ENCODE measurements at places on chromosomes 6 and 20.

GRCh38 chr20:24303393-24304170 is 165.8 kb upstream of the SYNDIG1 start:
- no peaks in the 10 kb centered on the region for H3K36me3 ChIP-seq
- H3K4me3 ChIP-seq = no peak overlapping the region
- H3K27ac ChIP-seq = no peak overlapping the region
- no peak for DNase-seq
- H3K27me3 ChIP-seq = no peaks in the 10 kb centered on the region
- no peaks in the 10 kb centered on the region for H3K4me1 ChIP-seq

GRCh38 chr6:157635388-157636244 is 187.4 kb upstream of the SNX9 start:
- no peak for DNase-seq
- no peaks in the 10 kb centered on the region for H3K27me3 ChIP-seq
- no peaks in the 10 kb centered on the region for H3K4me1 ChIP-seq
- H3K4me3 ChIP-seq = no peak overlapping the region
- no peaks in the 10 kb centered on the region for H3K36me3 ChIP-seq
- no peak overlapping the region for H3K27ac ChIP-seq

- no peaks in the 10 kb centered on the region for H3K36me3 ChIP-seq
- DNase-seq = peak; percentile 12
- H3K27ac ChIP-seq = no peak overlapping the region
- H3K27me3 ChIP-seq = no peaks in the 10 kb centered on the region
These were observed 9.6 kb downstream of the TMEM239 start for GRCh38 chr20:2825761-2826160.

GRCh38 chr6:122677406-122677805 is 67.2 kb downstream of the PKIB start:
- no peak overlapping the region for H3K27ac ChIP-seq
- H3K4me3 ChIP-seq = no peak overlapping the region
- no peaks in the 10 kb centered on the region for H3K27me3 ChIP-seq
- H3K36me3 ChIP-seq = no peaks in the 10 kb centered on the region

DNA sequence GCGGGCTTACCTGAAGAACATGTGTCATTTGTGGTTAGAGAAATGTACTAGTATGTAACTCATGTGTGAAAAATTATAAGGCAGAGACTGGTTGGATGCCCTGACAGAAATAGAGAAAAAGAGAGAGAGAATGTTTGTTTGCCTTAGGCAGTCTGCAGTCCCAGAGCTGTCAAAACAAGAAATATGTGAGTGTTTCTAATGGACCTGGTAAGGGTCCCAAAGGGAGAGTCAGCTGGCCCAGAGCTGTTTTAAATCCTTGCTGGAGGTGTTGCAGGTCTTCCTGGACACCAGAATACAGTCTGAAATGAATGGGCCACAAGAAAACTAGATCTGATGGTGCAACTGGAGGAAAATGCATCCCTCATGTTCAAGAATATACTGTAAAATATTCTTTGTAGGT is 158.3 kb upstream of the OGFRL1 start:
- H3K27me3 ChIP-seq = no peaks in the 10 kb centered on the region
- no peaks in the 10 kb centered on the region for H3K36me3 ChIP-seq
- H3K27ac ChIP-seq = no peak overlapping the region
- H3K4me3 ChIP-seq = no peak overlapping the region
- no peak for DNase-seq
- no peaks in the 10 kb centered on the region for H3K4me1 ChIP-seq

- no peaks in the 10 kb centered on the region for H3K27me3 ChIP-seq
- H3K36me3 ChIP-seq = peaks cover 9% of the 10 kb centered on the region
- DNase-seq = no peak
- H3K4me1 ChIP-seq = no peaks in the 10 kb centered on the region
- H3K27ac ChIP-seq = no peak overlapping the region
- no peak overlapping the region for H3K4me3 ChIP-seq
These were observed 293.0 kb downstream of the RNGTT start for GRCh38 chr6:88670369-88670768.

DNA sequence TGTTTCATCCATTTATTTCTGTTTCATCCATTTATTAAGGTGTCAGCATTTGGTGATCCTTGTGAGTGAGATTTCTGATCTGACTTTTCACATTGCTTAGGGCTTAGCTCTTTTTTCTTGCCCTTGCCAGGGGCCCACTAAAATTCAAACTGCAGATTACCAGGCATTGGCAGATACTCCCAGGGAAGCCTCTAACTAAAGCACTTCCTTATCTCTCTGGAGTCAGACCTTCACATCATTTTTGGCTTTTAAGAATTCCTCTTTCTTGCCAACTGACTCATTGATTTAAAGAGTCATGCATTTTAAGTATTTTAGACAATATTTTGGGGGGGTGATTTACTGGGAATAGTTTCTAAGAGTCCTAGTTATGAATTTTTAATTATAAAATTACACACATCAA is 2.6 kb upstream of the WFDC8 start:
- no peak overlapping the region for H3K27ac ChIP-seq
- DNase-seq = no peak
- no peaks in the 10 kb centered on the region for H3K27me3 ChIP-seq
- H3K4me3 ChIP-seq = no peak overlapping the region

- no peaks in the 10 kb centered on the region for H3K27me3 ChIP-seq
- peak; percentile 15 for DNase-seq
- no peaks in the 10 kb centered on the region for H3K36me3 ChIP-seq
- H3K27ac ChIP-seq = no peak overlapping the region
These were observed 94.1 kb downstream of the MAN1A1 start for GRCh38 chr6:119255492-119255891.

GRCh38 chr6:116876635-116877611 is at the start of gene RFX6:
RFX6 (plus strand) TSS chr6:116877242; CDS start chr6:116877276, 34 bp downstream.
- no peak within 1 kb of the TSS for H3K4me3 ChIP-seq
- DNase-seq = no peak
- H3K36me3 ChIP-seq = no peaks in the 10 kb centered on the region
- no peaks in the 10 kb centered on the region for H3K27me3 ChIP-seq
- H3K27ac ChIP-seq = no peak within 1 kb of the TSS
- no peaks in the 10 kb centered on the region for H3K4me1 ChIP-seq

DNA sequence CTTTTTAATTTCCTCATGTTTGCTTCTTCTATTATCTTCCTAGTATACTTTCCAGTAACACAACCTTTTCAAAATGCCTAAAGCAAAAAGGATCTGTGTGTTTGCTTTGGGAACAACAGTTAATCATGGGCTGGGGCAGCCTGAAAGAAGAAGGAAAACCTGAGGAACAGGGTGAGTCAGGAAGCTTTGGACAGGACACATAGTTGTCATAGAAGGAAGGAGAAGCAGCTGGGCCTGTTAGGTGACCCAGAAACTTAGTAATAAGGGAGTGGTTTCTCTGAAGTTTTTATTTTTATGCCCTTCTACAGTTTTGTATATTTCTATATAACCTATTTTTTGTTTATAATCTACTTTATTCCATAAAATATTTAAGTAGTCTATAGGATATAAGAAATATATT is 61.4 kb downstream of the CD24 start:
- H3K27me3 ChIP-seq = no peaks in the 10 kb centered on the region
- no peak for DNase-seq
- H3K4me1 ChIP-seq = no peaks in the 10 kb centered on the region

GRCh38 chr6:32192608-32193039 is at the start of gene GPSM3:
GPSM3 (minus strand) TSS chr6:32192643; CDS start chr6:32192513, 130 bp downstream.
- peaks cover 32% of the 10 kb centered on the region for H3K4me1 ChIP-seq
- H3K36me3 ChIP-seq = peaks cover 29% of the 10 kb centered on the region
- DNase-seq = peak; percentile 81
- H3K4me3 ChIP-seq = peak within 1 kb of the TSS; percentile 94

DNA sequence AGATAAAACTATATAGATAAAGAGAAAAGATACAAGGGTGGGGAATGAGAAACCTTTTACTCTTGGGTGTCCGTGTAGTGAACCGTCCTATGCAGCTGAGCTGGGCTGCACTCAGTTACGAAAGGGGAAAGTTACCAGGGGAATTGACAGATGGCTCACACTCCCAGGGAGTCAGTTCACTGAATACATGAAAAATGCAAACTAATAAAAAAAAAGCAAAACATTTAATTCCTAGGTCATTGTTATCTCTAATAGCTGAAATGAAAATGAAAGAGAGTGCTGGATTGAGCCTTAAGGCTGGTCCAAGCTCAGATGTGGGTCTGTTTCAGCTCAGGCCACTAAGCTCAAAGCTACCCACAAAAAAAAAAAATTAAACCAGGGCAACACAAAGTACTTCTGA is 138.0 kb downstream of the THBS2 start:
- no peaks in the 10 kb centered on the region for H3K36me3 ChIP-seq
- DNase-seq = no peak
- no peak overlapping the region for H3K27ac ChIP-seq
- H3K4me1 ChIP-seq = no peaks in the 10 kb centered on the region
- H3K27me3 ChIP-seq = no peaks in the 10 kb centered on the region
- H3K4me3 ChIP-seq = no peak overlapping the region

- H3K27ac ChIP-seq = no peak overlapping the region
- H3K27me3 ChIP-seq = no peaks in the 10 kb centered on the region
These were observed 43.0 kb downstream of the GOPC start for GRCh38 chr6:117559299-117559698.

DNA sequence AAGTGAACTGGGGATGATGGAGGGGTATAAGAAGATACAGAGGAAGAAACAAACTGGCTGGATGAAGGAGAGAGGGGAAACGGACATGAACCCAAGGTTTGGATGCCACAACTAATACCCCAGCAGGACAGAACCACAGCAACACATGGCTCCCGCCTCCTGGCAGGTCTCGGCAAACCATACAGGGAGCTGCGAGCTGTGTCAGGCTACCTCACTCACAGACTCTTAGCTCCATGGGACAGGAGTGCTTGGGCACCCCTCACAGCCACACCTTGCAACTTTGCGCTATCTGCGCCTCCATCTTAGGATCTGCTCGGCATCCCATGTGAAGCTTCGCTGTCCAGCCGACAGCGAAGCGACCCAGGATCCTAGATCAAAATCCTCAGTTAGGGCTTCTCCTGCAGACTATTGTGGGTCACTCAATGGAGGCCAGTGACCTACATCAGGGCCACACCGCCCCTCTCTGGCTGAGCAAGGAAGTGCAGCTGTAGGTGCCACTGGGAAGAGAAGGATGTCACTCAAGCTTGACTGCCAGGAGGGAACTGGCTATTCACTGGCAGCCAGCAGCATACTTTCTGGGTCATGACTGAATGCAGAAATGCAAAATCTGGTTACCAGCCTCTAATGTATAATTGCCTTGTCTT is 174.4 kb upstream of the RIN2 start:
- H3K4me1 ChIP-seq = no peaks in the 10 kb centered on the region
- no peaks in the 10 kb centered on the region for H3K36me3 ChIP-seq
- no peaks in the 10 kb centered on the region for H3K27me3 ChIP-seq
- no peak for DNase-seq
- no peak overlapping the region for H3K4me3 ChIP-seq

DNA sequence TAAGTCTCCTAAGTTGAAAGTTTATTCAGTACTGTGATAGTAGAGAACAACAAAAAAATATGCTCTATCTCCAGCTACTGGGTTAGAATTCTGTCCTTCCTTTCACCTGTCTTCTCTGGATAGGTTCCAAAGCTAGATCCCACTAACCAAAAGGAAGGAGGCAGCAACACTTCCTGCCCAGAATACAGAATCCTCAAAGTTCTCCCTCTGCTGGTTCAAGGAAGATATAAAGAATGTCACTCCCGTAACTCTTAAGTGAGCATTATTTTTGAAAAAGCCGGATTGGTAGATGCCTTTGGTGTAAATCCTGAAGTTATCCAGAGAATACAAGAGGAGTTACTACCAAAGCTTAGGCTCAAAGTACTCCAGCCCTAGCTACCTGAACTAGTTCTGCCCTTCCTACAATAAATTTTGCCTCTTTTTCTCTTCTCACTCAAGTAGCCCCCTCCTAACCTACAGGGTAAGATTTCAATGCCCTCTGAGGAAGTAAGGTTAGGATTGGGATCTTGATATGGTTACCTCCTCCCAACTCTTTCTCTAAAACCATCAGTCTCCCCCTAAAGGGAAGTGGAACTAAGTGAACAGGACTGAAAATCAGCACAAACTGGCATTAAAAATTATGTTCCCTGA is 26.0 kb upstream of the CRIP3 start:
- no peaks in the 10 kb centered on the region for H3K27me3 ChIP-seq
- H3K36me3 ChIP-seq = peaks cover under 1% of the 10 kb centered on the region
- H3K4me1 ChIP-seq = no peaks in the 10 kb centered on the region

DNA sequence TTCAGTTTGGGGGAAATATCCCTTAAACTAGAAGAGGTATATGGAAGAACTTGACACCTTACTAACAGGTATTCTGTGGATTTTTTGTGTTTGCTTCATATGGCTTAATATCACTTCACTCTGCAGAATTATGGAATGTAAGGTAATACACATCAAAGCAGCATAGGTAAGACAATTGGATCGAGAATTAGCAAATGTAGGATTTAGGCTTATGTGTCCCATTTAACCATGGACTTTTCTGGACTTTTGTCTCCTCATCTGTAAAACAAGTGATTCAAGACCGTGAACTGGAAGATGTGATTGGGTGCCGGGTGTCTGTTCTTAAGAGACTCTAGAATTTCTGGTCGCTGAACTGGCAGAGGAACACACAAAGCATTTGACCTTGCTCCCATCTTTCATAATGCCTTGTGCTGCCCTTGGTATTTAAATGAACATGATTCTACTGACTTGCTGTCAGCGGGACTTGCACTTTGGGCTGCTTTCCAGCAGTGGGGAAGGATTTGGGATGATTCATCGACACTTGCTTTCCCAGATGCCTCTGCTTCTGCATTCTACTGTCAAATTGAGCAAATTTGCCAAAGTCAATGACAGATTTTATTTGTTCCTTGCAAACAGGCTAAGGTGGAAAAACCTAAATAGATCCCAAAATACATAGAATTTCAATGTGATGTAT is 199.8 kb downstream of the PLCB1 start:
- no peaks in the 10 kb centered on the region for H3K4me1 ChIP-seq
- DNase-seq = no peak
- no peaks in the 10 kb centered on the region for H3K36me3 ChIP-seq
- H3K27ac ChIP-seq = no peak overlapping the region
- no peaks in the 10 kb centered on the region for H3K27me3 ChIP-seq

DNA sequence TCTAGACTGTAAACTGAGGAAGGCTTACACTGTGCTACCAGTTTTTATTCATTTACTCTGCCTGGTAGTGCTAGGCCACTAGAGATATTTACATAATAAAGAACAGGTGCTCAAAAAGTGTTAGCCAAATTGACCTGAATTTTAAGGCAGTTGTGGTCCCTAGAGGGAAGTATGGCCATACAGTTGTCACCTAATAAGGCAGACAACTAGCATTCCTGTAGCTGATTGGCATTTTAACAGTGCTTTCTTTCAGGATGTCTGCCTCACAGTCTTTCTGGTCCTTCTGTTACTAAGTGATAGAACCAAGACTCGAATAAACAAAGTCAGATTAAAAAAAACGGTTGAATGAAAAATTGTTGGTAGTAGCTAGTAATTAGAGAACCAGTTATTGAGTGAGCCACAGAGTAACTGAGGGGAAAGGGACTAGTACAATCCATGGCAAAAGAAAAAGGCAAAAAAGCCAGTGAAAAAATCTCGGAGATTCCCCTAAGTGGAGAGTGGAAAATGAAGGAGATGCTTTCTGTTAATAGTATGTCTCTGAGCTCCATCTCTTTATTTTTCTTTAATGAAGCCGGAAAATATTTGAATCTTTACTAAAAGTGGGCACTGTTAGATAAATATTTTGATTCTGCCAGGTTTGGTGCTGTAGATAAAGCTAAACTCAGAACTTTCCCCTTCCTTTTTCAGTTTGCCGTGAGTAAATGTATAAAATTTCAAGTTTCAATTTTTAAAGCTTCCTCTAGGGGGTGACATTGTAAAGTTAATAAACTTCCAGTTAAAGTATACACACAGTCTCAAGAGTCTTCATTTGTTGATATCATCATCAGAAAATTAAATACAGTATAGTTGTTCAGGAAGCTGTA is 9.1 kb downstream of the VTA1 start:
- no peaks in the 10 kb centered on the region for H3K27me3 ChIP-seq
- peaks cover 6% of the 10 kb centered on the region for H3K4me1 ChIP-seq
- no peaks in the 10 kb centered on the region for H3K36me3 ChIP-seq
- DNase-seq = peak; percentile 47
- peak overlapping the region; percentile 18 for H3K27ac ChIP-seq

GRCh38 chr6:87807475-87807874 is 105.4 kb upstream of the AKIRIN2 start:
- no peak for DNase-seq
- no peaks in the 10 kb centered on the region for H3K36me3 ChIP-seq
- H3K4me3 ChIP-seq = no peak overlapping the region
- H3K27me3 ChIP-seq = no peaks in the 10 kb centered on the region
